ENCODE measurements at places on chromosomes 13 and 19.
A peak's percentile ranks its signal among the peaks of the same experiment; 100 is the strongest.

DNA sequence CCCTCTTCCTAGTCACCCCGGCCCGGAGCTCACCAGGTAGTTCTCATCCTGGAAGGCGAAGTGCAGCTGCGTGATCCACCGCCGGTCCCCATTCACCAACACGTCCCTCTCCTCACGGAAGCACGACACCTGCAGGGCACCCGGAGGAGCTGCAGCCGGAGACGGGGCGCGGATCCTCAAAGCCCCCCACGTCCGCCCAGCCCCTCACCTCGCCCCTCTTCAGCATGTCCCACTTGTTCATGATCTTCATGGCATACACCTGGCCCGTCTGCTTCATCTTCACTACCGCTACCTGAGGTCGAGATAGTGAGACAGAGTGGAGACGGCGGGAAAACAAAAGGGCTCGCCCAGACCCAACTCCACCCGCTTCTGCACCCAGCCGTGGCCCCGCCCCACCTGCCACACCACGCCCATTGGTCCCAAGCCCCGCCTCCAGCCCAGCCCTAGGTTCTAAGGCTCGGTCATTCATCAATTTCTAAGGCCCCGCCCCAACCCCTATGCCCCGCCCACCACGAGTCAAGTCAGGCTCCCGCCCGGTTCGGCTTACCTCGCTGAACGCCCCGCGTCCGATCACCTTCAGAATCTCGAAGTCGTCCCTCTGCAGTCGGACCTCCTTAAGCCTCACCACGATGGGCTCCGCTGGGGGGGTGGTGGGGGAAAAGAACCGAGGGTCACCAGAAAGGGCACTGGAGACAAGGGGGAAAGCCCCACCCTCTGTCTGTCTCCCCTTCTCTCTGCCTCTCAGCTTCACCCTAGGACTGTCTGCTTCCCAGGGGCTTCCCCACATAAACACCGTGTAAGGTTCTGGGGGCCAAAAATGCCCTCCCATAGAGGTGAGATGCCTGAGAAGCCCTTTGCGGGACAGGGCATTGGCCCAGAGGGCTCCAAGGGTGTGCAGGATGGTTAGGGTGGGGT, 2.8 kb downstream of the DMPK start:
- DNase-seq, result peak; percentile 47

- DNase-seq, result no peak
Observed at GRCh38 chr13:51066091-51066831, 44.8 kb downstream of the C13orf42 start.

- DNase-seq, result no peak
Observed at GRCh38 chr13:101986316-101986715, 415.5 kb downstream of the FGF14 start.

DNA sequence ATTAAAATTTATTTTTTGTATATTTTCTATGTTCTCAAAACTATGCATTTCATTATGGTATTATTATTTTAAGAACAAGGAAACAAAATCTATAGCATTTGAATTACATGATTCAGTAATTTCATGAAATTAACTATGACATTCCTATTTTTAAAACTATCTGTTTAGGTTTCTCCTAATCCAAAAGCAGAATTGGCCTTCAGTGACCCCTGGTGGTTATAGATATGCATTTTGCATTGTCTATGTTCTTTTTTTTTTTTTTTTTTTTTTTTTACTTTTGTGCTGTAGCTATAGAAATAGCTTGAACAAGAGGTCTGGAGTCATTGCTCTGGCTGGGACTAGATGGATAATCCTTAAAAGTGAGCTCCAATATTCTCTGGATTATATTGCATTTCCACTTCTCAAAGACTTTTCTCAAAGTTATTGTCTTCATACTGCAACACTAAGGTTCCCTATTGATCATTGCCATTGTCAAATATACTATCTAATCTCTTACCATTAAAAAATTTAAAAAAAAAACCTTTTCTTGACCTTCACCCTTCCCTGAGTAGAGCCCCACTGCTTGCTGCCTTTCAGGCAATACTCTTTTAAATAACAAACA, 15.9 kb upstream of the DNAJC3 start:
- peak; percentile 54 for DNase-seq

DNA sequence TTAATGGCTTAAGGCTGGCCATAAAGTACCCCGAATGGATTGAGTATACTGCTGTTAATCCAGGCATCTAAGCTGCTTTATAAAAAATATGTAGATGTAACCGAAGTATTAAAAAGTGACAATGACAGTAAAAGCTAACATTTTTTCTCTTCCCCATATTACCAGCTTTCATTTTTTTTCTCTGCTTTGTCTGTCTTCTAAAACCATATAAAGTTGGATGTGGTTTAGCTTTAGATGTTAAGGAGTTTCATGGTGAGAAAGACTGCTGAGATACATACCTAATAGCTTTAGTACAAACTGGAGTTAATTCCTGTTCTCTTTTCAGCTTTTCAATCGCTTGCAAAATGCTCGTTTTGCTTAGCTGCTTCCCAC, 838 bp downstream of the AKAP11 start:
- DNase-seq, result no peak

DNA sequence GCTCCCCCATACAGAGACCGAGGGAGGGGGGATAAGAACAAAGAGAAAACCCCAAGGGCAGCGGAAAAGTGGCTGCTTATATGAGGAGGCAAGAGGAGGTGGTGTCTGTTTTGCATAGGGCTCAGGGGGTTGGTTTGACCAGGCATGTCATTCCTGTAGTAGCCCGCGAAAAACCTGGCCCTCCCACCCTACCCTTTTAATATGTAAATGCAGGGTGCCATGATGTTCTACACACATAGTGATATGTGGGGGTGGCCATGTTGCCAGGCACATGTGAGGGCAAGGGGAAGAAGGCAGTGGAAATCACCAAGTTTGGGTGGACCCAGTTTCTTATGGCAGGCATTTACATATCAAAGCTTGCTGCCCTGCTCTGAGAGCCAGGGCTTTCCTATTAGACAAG, 203.5 kb upstream of the UBL3 start:
- no peak for DNase-seq

DNA sequence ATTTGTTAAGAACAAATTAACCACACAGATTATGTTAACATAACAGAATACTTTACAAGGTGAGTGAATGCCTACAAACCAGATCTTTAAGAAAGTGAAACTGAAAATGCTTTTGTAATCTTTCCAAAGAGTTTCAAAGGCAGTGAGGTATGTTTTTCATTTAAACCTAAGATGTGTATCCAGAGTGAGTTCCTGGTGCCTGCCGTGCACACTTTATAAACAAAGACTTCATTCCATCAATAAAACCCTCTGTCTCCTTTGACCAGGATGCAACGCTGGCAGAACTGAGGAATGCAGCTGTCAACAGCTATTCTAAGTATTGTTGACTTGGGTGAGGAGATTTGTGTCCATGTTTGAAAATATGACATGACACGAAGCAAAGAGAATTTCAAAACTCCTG, 344.6 kb downstream of the DNAJC15 start:
- DNase-seq, result peak; percentile 70

DNA sequence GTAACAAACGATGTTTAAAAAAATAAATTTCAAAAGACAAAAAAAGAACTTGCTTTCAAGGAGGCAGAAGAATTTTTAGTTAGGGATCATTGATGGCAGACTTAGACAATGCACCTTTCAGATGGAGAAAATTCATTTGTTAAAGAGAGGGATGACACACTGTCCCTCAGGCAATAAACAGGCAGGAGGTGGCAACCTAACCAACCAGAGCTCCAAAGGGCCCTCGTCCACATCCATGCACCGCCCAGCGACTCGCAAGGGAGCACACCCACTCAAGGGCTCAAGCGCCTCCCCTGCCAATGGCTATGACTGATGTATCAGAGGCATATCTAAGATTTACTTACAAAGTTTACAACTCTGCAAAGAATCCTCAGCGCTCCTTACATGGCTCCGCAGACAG, 81.9 kb downstream of the TUBGCP3 start:
- DNase-seq, result no peak

DNA sequence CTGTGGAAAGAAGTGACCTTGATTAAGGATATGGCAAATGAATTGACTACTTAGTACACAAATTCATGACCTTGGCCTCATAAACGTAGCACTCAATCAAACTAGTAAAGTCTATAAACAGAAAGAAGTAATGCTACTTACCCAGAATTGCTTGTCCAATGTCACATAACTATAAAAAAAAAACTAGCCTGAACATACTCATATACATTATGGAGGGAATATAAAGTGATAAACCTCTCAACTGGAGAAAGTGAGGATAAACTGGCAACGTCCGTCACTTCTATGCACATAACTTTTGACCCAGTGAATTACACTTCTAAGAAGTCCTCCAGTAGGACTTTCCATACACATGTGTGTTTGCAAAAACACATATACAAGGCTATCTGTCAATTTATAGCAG, 7.7 kb upstream of the SERP2 start:
- no peak for DNase-seq

DNA sequence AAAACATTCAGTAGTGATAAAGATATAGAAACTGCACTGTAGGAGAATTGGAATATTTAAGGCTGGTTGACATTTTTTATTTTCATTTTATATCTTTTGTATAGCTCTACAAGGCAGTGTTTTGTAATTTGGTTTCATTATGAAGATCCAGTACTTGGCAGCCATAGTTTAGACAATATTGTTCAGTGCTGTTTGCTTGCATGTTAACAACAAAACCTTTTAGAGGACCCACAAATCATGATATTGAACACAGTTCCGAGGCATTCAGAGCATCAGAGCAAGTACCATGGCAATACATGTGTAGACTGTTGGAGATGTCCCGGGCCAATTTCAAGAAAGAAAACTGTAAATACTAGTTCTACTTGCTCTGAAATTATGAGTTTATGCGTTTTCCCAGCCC, 25.6 kb upstream of the GARRE1 start:
- no peak for DNase-seq

All from AG10803 (cell line).